Osteocyte (in vitro differentiated cells): ENCODE measurements at places on chromosomes 1 and 21.

DNA sequence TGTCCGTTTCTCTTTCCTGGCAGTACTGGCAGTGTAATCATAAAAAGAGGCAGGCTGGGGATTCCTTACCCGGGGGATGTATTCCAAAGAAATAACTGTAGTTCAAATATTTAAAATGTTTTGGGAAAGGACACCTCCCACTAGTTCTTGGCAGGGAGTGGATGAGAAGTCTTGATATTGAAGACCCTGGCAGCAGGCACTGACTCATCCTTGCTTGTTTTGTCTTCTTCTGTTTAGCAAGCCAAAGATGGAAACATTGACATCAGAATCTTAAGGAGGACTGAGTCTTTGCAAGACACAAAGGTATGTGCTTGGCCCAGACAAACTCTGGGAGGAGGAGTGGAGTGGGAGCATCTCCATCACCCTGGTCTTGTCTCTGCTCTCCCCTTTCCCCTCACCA lies 639 bp downstream of the IL20 start:
- DNase-seq: no peak

- DNase-seq: no peak
Measured at GRCh38 chr1:5986018-5986417, 6.2 kb downstream of the NPHP4 start.

GRCh38 chr21:31424058-31424457 lies 80.0 kb upstream of the TIAM1 start:
- no peak for DNase-seq

GRCh38 chr1:33394770-33395169 lies 36.1 kb downstream of the PHC2 start:
- no peak for DNase-seq

DNA sequence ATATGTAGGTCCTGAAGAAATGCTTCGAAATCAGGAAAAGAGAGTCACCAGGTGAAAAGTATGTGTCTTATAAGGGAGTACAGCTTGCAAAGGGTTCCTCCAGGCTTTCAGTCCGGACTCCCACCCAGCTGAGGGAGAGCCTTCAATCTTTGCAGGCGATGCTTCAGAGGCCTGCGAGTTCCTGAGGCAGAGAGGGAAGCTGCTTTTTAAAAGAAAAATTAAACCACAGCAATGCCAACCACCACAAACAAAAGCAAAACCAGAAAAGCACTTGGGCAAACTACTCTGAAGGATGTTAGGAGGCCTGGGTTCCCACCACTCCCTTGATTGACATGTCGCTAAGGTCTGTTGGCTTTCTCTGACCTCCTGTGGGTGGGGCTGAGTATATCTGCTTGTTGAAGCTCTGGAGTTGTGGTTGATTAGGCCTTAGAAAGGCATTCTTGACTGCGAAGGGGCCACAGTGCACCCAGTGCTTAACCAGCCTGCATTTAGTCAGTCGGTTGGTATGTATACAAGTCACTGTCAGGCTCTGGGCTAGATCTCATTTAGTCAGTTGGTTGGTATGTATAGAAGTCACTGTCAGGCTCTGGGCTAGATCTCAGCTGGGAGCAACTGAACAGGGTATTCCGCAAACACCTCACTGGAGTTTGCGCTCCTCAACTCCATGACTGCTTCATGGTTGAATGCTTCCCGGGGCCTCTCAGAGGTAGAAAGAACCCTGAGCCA lies 1.2 kb downstream of the NIPAL3 start:
- no peak for DNase-seq

DNA sequence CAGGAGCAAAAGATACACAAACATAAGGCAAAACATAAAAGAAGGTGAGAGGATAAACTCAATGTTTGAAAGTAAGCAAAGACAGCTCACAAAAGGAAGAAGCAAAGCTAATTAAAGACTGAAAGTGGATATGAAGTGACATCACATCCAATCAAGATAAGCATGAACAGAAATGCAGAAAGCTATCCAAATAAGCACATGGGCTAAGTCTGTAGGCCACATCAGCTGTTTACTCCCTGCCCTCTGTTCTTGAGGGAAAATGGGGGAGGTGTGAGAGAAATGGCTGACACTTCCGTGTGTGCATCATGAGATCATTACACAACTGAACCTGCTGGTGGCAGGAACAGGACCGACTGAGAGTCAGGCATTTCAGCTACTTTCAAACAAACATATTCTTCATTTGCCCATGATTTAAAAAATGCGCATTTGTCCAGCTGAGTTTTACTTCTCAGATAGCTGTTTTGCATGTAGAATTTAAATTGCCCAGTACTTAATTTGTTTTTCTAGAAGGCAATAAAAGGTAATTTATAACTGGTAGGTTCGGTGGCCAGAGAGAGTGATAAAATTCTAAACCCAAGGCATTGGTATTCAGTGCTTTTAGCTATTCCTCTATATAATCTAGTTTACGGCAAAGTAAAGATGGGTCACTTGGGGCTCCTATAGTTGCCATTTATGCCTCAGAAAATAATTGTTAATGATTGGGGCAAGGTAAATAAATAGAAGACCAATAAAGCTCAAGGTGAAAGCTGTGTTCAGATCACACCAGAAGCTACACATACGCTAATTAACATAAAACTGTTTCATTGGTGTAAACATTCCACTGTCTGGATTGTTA lies 27.2 kb upstream of the MAN1A2 start:
- DNase-seq: no peak

DNA sequence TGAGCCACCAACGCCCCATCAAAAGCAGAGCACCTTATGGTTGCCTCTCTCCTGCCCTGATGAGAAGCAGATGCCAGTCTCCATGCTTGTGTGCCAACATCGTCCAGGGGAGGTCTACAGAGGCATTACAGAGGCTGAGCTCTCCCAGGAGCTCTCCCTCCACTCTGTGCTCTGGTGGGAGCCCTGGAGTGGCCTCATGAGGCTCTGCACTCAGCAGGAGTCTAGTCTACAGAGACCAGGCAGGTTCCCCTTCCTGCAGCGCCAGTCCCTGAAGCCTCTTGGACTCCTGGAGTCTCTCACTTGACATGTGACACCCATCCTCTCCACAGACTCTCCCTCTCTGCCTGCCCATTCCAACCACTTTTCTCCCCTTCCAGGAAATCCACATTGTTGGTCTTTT lies 3.4 kb downstream of the DCST1 start:
- no peak for DNase-seq

DNA sequence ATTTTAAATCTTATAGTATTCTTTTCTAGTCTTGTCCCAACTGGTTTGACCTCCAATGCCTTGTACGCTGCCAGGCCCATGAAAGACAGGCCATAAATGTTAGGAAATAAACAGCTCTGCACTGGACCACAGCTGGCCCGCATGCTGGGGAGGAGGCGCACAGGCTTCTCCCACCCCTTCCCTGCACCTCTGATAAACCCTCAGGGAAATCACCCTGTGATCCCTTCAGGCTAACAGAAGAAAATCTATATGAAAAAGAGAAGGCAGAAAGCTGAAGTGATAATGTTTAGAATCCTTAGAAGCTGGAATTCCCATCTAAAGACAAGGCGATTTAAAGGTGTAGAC lies 41.5 kb downstream of the COLGALT2 start:
- DNase-seq: no peak

DNA sequence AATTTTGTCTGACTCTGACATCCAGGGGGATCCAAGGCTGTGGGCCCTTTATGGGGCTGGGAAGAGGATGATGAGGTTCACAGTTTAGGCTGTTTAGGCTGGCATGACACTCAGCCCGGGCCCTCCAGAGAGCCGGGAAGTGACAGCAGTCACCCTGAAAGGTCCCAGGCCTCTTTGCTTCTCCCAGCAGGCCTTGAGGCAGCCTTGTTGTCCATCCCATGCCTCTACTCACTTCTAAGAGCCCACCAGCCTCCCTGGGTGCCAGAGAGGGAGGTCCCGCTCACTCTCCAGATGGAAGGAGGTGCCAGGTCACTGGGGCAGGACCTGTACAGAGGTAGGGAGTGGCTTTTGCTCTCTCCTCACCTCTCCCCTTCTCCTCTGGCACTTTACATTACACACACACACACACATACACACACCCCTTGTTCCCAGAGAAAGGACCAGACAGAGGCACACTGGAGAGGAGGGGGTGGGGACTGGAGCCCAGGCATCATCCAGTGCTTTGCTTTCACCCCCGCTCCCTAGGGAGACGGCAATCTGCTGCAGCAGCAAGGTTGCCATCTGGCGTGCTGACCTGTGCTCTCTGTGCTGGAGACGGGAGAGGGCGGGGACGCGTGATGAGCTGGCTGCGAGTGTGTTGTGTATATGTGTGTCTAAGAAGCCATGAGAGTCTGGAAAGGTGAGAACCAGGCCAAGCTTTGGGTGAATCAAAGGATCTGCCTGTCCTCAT lies 4.6 kb downstream of the KLHDC8A start:
- DNase-seq: no peak
